Trophoblast cell (in vitro differentiated cells and primary cell): ENCODE measurements at places on chromosomes 6 and 20.

- DNase-seq, result no peak
These were observed 4.0 kb upstream of the CST1 start for GRCh38 chr20:23754731-23755130.

GRCh38 chr6:144578385-144579350, 293.5 kb downstream of the UTRN start:
- no peak for DNase-seq

DNA sequence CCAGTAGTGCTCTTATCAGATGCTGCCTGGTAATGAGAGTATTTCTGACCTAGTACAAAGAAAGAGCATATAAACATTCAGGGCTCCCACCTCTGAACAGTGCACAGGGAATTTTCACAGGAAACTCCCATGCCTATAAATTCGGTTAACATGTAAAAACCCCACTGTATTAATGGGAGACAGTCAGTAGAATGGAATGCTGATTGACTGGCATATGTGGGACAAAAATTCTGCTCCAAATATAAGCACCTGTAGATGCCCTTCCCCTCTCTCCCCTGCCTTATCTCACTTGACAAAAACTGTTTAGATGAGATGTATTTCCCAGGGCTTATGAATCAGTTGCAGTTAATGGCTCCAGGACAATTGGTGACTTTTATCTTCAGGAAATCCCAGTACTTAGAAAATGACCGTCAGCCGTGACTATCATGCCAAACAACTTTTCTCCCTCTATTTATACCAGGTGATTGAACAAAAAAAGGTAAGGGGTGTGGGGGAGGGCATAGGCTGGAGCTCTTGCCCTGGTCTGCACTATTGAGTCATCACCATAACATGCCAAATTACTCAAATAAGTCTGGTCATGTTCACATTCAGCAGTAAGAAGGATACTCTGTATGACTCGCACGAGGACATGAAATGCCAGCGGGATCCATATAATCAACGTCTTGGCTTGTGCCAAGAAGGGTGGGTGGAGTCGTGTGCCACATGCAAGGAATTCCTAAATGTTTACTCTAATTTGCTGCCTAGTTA, 176.4 kb upstream of the BMP2 start:
- no peak for DNase-seq

DNA sequence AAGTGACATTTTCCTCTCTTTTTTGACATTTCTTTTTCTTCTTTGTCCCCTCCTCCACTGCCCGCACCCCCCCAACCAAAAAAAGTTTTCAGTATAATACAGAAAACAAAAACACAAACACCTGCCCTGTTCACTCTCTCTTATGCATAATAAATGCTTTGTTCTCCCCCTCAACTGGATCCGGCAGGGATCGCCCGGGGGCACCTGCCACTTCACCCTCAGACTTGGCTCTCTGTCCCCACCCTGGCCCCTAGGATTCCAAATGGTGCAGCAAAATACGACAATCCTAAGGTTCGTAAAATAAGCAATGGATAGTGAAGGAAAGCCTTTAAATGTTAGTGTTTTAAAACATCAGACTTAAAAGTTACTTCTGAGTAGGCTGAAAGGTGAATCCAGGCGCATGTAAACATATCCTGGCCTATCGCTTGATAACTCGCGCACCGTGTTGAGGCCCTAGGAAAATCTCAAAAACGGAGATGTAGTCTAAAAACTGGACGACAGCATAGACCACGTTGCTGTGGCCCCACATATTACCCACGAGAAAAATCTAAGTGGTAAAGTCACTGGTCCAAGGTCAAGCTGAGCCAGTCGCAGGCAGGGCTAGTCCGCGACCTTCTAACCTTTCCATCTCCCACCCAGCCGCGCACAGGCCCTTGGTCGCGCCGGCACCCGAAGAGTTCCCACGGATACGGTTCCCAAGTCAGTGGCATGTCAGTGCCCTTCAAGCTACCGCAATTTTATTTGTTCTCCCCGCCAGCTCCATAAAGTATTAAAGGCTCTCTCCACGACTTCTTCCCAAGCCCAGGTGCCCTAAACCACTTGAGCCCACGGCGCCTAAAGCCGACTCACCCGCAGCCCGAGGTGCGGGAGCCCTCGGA, 130.8 kb downstream of the OGFRL1 start:
- no peak for DNase-seq

DNA sequence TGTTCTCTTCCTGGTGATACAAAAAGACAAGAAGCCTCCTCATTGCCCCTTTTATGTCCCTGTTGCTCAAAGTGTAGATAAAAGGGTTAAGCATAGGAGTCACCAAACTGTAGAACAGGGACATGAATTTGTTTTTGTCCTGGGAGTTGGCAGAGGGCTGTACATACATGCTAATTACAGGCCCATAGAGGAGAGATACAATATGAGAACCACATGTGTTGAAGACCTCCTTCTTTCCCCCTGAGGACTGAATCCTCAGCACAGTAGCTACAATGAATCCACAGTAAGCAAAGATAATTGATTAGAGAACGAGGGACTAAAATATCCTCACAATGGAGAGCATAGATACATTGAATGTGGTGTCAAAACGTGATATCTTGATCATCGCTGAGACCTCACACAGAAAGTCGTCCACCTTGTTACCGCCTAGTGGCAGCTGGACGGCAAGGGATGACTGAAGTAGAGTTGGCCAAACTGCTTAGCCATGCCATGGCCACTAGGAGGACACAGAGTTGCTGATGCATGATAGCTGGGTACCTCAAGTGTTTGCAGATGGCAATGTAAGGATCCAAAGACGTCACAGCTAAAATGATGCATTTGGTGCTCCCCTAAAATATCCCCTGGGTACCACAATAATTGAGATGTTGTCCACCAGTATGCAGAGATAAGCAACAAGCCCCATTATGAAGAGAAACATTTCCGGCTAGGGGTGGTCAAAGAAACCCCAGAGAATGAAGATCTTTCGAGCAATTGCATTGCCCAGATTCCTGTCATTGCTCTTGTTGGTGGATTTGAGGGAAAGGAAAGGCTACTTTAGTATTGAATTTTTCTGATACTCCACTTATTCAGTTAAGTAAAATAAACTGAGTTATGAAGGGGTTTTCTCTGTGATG, 15.0 kb downstream of the OR2B3 start:
- DNase-seq, result peak; percentile 42
